ENCODE measurements at places on chromosomes 12 and 14.

DNA sequence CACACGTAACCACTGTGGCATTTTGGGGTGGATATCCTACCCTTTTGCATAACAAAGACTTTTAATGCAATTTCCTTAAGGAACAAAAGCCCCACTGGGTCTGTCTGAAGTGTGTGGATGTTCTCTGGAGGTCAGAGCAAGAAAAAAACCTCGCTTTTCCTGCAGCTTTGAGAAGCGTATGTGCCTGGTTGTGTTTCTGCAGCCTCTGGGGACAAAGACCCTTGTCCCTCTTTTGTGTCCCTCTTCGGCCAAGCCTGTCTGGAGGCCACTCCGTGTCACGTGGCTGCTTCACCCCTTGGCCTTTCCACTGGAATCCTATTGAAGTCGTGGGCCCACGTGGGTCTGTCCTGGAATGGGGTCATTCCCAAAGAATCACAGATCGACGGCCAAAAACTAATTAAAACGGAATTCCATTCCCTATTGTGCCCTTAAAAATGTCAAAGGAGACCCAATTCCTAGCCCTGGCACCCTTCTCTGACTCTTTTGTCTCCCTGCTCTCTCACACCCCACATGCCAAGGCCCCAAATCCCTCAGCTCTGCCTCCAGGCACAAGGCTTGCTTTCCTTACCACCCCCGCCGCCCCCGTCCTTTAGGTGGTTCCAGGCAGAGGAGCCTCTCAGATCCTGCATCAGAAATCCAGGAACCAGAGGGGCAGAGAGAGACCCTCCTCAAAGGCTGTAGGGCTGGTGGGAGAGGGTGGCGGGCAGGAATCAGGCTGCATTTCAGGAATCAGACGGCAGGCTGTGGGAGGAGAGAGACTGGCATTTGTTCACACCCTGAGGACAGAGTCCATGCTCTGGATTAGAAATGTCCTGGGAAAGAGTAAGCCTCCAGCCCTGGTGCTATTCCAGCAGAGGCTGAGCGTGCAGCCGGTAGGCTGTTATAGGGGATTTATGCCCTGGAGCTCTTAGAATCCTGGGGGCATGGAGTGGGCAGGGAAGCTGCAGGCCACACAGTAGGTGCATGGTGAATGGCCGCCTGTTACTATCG, 12.6 kb upstream of the CYP46A1 start:
- peaks cover 33% of the 10 kb centered on the region for H3K27me3 ChIP-seq
- no peaks in the 10 kb centered on the region for H3K4me1 ChIP-seq
- no peak overlapping the region for H3K27ac ChIP-seq
- DNase-seq: no peak

GRCh38 chr12:91001306-91001705, 3.5 kb downstream of the EPYC start:
- no peak overlapping the region for H3K27ac ChIP-seq
- H3K4me1 ChIP-seq: no peaks in the 10 kb centered on the region
- H3K36me3 ChIP-seq: no peaks in the 10 kb centered on the region
- no peak overlapping the region for H3K4me3 ChIP-seq

DNA sequence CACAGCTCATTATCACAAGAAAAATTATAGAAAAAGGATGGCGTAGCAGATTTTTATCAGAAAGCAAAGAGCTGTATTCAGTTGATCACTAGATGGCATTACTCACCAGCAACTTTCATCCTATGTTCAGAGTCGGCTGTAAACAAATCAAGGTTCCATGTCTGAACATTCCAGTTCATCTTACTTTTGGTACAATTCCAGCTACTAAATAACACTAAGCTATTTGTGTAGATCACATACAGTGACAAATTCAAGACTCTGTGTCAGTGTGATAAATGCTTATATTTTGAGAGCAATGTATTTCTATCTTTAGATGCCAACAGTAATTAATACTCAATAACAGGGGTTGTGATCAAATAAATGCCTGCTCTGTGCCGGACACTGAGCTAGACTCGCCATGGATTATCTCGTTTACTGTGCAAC, 30.1 kb downstream of the NRDE2 start:
- H3K4me3 ChIP-seq: no peak overlapping the region
- H3K36me3 ChIP-seq: peaks cover 56% of the 10 kb centered on the region
- no peak for DNase-seq
- no peaks in the 10 kb centered on the region for H3K27me3 ChIP-seq
- no peaks in the 10 kb centered on the region for H3K4me1 ChIP-seq

GRCh38 chr14:75845136-75845804, 136.5 kb downstream of the TGFB3 start:
- peaks cover 3% of the 10 kb centered on the region for H3K36me3 ChIP-seq
- no peaks in the 10 kb centered on the region for H3K27me3 ChIP-seq
- no peak overlapping the region for H3K4me3 ChIP-seq
- H3K4me1 ChIP-seq: no peaks in the 10 kb centered on the region

DNA sequence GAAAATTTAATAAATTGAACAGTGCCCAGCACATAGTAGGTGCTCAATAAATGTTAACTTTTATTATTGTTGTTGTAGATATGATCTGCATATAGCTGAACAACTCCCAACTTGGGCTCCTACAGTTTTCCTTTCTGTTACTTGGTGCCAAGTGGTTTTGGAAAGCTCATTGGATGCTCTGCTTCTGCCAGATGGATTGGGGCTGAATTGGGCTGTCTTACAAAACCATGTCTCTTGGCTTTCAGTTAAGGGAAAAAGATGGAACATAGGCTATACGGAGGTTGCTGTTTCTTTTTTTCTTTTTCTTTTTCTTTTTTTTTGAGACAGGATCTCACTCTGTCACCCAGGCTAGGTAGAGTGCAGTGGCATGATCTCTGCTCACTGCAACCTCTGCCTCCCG, 140.7 kb upstream of the PWP1 start:
- H3K36me3 ChIP-seq: no peaks in the 10 kb centered on the region
- no peaks in the 10 kb centered on the region for H3K4me1 ChIP-seq
- H3K27ac ChIP-seq: no peak overlapping the region
- DNase-seq: no peak
- H3K27me3 ChIP-seq: no peaks in the 10 kb centered on the region
- H3K4me3 ChIP-seq: no peak overlapping the region

- no peaks in the 10 kb centered on the region for H3K27me3 ChIP-seq
- H3K27ac ChIP-seq: no peak overlapping the region
- DNase-seq: no peak
- H3K4me1 ChIP-seq: no peaks in the 10 kb centered on the region
- H3K36me3 ChIP-seq: no peaks in the 10 kb centered on the region
These were observed 249.5 kb upstream of the CLEC14A start for GRCh38 chr14:38505221-38505972.

DNA sequence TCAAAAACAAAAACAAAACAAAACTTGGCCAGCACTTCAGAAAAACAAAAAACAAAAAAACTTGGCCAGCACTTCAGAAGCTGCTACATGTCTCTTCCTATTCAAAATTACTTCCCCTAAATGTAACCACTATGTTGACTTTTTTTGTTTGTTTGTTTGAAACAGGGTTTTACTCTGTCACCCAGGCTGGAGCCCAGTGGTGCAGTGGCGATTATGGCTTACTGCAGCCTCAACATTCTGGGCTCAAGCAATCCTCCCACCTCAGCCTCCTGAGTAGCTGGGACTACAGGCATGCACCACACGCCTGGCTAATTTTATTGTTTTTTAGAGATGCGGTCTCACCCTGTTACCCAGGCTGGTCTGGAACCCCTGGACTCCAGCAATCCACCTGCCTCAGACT, 38.0 kb upstream of the PPP4R3A start:
- no peak overlapping the region for H3K27ac ChIP-seq
- H3K27me3 ChIP-seq: no peaks in the 10 kb centered on the region
- H3K36me3 ChIP-seq: no peaks in the 10 kb centered on the region
- H3K4me3 ChIP-seq: no peak overlapping the region
- DNase-seq: no peak
- H3K4me1 ChIP-seq: no peaks in the 10 kb centered on the region

DNA sequence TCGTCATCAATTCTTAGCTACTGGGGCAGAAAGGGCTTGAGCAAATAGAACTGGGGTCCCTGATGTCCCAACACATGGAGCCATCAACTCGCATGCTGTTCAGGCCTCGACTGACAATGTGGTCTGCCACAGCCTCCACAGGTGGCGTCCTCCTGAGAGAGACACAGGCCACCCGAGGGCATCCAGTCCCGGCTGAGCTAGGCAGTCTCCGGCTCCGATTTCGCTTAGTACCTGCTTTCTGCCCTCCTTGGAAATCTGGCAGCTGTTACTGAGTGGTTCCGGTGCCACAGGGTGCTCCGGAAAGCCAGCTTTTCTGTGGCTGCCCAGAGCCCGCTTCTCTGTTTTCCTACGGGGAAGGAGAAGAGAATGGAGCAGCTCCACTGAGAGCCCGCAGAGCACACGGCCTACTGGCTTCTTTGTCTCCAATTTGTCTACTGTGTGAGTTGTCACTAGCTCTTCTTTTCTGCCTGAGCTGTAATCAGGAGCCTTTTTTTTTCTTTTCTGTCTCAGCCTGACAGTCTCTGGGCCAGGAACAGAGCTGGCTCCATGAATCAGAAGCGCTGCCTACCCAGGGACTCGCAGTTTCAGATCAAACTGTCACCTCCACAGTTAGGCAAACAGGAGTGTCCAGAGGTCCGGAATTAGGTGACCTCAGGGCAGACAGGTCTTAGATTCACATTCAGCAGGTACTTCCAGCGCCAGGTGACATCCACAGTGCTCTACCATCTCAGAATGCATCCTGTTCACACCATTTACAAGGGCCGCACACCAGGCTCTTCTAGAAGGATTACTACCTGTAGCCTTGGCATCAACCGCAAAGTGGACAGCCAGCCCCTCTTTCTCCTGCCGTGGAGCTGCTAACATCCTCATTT, 73.3 kb downstream of the MOK start:
- no peak overlapping the region for H3K27ac ChIP-seq
- DNase-seq: no peak
- no peaks in the 10 kb centered on the region for H3K4me1 ChIP-seq
- H3K4me3 ChIP-seq: no peak overlapping the region
- H3K36me3 ChIP-seq: no peaks in the 10 kb centered on the region

DNA sequence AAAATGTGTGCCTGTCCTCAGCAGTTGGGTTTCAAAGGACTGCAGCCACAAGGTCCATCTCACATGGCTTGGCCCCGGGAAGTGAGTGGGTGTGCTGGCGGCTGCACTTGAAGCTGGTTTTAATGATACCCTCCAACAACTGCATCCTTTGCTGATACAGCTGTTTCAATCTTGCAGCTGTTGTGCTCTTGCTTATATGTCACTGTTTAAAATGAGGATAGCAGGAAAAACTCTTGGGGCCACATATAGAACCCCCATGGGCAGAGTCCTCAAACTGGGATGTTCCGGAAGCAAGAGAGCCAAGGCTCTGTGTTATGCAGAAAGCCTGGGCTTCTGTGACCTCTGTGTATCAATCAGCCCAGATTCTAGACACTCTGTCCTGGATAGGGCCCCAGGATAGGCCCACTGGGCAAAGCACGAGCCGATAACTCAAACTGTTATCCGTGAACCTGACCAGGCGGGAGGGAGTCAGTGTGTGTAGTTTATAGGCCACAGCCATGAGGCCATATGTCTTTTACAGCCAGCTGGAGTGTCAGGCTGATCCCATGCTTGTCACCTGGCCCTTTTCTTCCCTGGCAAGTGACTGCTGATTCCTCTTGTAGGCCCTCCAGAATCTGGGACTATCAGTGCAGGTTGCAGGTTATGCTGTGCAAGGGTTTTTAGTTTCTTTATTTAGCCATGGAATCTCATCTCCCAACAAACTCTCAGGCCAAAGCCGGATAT, 74.3 kb downstream of the SSPN start:
- H3K27ac ChIP-seq: no peak overlapping the region
- H3K4me1 ChIP-seq: no peaks in the 10 kb centered on the region
- no peak for DNase-seq
- no peaks in the 10 kb centered on the region for H3K27me3 ChIP-seq
- no peaks in the 10 kb centered on the region for H3K36me3 ChIP-seq

DNA sequence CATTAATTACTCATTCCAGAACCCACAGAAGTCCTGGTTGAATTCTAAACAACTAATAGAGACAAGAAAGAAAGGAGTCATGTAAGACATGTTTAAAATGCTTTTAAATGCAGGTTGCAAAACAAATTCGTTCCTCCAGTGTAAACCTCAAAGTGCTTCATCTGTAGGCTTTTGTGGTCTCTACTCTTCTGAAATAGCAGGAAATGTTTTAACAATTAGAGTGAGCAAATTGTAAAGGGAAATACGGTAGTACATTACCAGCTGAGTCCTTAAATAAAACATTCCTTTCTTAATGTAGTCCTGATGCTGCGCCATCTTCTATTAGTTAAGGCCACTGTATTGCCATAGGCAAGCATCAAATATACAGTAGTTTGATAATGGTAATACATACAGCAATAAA, 1934.2 kb upstream of the SEL1L start:
- H3K27me3 ChIP-seq: no peaks in the 10 kb centered on the region
- H3K4me3 ChIP-seq: no peak overlapping the region
- no peak for DNase-seq
- H3K27ac ChIP-seq: no peak overlapping the region
- H3K4me1 ChIP-seq: no peaks in the 10 kb centered on the region

DNA sequence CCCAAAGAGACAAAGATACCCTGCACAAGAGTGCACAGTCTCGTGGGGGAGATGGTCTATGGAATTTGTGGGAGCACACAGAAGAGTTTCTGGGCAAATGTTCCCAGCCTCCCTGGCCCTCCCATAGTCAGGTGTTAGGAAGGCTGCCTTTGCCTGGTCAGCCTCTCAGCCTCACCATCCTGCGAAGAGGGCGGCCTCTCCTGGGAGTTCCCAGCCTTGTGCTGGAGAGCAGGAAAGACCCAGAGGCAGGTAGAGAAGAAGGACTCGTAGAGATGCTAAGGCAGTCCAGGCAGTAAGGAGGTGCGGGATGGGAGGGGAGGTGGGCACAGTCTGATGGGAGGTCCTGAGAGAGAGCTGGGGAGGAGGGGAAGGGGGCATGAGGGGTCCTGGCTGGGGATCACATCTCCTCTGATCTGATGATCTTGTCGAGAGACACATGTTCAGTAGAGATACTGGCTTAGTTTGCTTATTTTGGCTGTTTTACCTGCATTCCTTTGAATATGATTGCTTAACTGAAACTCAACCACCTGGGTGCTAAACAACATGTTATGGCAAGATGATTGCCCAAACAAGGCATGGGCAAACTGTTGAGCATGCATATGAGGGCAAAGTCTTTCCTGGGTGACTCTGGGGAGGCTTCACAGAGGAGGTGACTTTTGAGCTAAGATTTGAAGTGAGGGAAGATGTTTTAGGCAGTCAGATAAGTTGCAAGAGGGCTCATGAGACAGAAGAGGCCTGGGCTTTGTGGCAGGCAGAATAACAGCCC, 10.5 kb downstream of the SERPINA6 start:
- DNase-seq: no peak
- H3K4me3 ChIP-seq: no peak overlapping the region
- H3K4me1 ChIP-seq: no peaks in the 10 kb centered on the region
- no peaks in the 10 kb centered on the region for H3K27me3 ChIP-seq
- H3K36me3 ChIP-seq: no peaks in the 10 kb centered on the region

- no peak for DNase-seq
- no peaks in the 10 kb centered on the region for H3K36me3 ChIP-seq
- no peaks in the 10 kb centered on the region for H3K27me3 ChIP-seq
- H3K4me3 ChIP-seq: no peak overlapping the region
- H3K27ac ChIP-seq: no peak overlapping the region
These were observed 13.6 kb upstream of the OR4Q3 start for GRCh38 chr14:19729763-19730162.

GRCh38 chr14:92702441-92702918, 45.9 kb downstream of the LGMN start:
- peaks cover 7% of the 10 kb centered on the region for H3K36me3 ChIP-seq
- DNase-seq: no peak
- H3K4me3 ChIP-seq: no peak overlapping the region
- no peaks in the 10 kb centered on the region for H3K4me1 ChIP-seq
- H3K27me3 ChIP-seq: no peaks in the 10 kb centered on the region

Measured in thymus (tissue), 14 donors.